Fibroblast of lung (primary cell): ENCODE measurements at places on chromosomes 16 and 17. TPM values are rescaled to one million over a fixed set of nuclear protein-coding genes. Genes with fewer than 3 reads are reported as not detected.
A peak's percentile ranks its signal among the peaks of the same experiment; 100 is the strongest.

Gene GRB7
- under 0.01 and 0.77 TPM in 2 replicates for total RNA-seq

Gene NOTUM
- 0.50 and 0.51 TPM in 2 replicates for total RNA-seq

Gene SEZ6L2
- total RNA-seq = 1.8 and 2.6 TPM in 2 replicates

Gene TBC1D28
- total RNA-seq = not detected in 2 replicates

Gene GALR2
- total RNA-seq = not detected in 2 replicates

Gene RNF222
- total RNA-seq = not detected in 2 replicates

Gene SLC6A4
- total RNA-seq = under 0.01 TPM in 1 of 2 replicates, not detected in the other

- H3K36me3 ChIP-seq = peaks cover 14% of the 10 kb centered on the region
- no peaks in the 10 kb centered on the region for H3K27me3 ChIP-seq
- no peak overlapping the region for H3K27ac ChIP-seq
- no peak overlapping the region for H3K4me3 ChIP-seq
- DNase-seq = no peak
- peaks cover 3% of the 10 kb centered on the region for H3K4me1 ChIP-seq
Observed at GRCh38 chr16:88610080-88610479, 28.3 kb upstream of the IL17C start.

DNA sequence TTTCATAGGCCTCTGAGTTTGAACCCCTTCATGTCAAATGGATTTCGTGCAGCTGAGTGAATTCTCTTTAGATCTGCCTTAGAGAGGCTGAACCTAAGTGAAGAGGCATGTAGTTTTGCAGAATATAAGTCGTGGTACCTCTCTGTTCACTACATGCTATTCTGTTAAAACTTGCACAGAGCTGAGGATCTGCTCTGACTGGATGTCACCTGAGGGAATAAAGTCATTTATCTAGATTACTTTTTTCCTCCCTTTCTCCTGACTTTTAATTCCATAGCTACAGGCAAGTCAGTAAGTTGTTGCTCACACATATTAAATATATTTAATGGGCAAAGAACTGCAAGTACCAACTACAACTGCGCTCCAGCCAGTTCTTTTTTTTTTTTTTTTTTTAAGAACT is 64.7 kb downstream of the WNT3 start:
- no peaks in the 10 kb centered on the region for H3K36me3 ChIP-seq
- no peak overlapping the region for H3K27ac ChIP-seq
- H3K4me1 ChIP-seq = no peaks in the 10 kb centered on the region
- H3K4me3 ChIP-seq = no peak overlapping the region
- no peak for DNase-seq

- H3K4me1 ChIP-seq = no peaks in the 10 kb centered on the region
- H3K4me3 ChIP-seq = no peak overlapping the region
- no peaks in the 10 kb centered on the region for H3K27me3 ChIP-seq
- H3K36me3 ChIP-seq = no peaks in the 10 kb centered on the region
Observed at GRCh38 chr17:68368387-68368786, 77.1 kb downstream of the ARSG start.

- H3K36me3 ChIP-seq = peaks cover 12% of the 10 kb centered on the region
- peaks cover 7% of the 10 kb centered on the region for H3K4me1 ChIP-seq
- DNase-seq = no peak
- peak overlapping the region; percentile 84 for H3K4me3 ChIP-seq
Observed at GRCh38 chr17:81239714-81240555, 817 bp downstream of the NDUFAF8 start.

DNA sequence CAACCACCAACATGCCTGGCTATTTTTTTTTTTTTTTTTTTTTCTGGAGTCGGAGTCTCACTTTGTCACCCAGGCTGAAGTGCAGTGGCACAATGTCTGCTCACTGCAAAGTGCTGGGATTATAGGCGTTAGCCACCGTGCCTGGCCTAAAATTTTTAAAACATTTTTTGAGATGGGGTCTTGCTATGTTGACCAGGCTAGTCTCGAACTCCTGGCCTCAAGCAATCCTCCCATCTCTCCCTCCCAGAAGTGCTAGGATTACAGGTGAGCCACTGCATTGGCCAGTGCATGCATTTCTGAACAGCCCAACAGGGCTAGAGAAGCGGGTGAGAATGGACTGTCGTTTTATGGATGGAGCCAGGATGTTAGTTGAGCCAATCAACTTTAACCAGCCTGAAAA is 72.4 kb downstream of the ERCC4 start:
- no peaks in the 10 kb centered on the region for H3K36me3 ChIP-seq
- H3K4me1 ChIP-seq = no peaks in the 10 kb centered on the region
- DNase-seq = no peak
- no peak overlapping the region for H3K27ac ChIP-seq
- no peaks in the 10 kb centered on the region for H3K27me3 ChIP-seq

DNA sequence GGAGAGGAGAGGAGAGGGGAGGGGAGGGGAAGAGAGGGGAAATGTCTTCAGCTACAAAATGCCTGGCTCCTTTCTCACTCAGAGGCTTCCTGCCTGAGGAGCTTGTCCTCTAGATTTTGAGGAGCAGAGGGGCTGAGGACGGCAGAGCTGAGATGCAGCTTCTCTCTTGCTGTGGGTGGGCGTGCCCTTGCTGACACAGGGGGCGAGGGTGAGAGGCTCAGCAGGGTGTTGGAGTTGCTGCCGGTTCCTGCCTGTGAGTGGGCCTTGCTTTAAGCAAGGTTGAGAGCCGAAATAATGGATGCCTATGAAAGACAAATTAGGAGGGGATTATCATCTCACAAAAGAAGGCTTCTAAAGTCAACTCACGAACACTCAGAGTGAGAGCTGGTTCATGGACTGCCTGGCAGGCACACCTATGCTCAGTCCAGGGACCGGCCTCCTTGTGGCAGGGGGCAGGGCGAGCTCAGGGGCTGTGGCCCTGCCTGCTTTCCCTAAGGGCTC is 215.6 kb downstream of the MSI2 start:
- H3K27me3 ChIP-seq = peaks cover 4% of the 10 kb centered on the region
- no peak for DNase-seq
- no peak overlapping the region for H3K27ac ChIP-seq
- no peaks in the 10 kb centered on the region for H3K36me3 ChIP-seq

- peaks cover 16% of the 10 kb centered on the region for H3K36me3 ChIP-seq
- H3K27me3 ChIP-seq = no peaks in the 10 kb centered on the region
- DNase-seq = no peak
- no peak overlapping the region for H3K27ac ChIP-seq
Observed at GRCh38 chr17:2388020-2388682, 12.7 kb downstream of the MNT start.

- peaks cover 22% of the 10 kb centered on the region for H3K36me3 ChIP-seq
- H3K4me1 ChIP-seq = no peaks in the 10 kb centered on the region
- no peaks in the 10 kb centered on the region for H3K27me3 ChIP-seq
- no peak overlapping the region for H3K4me3 ChIP-seq
- DNase-seq = no peak
- H3K27ac ChIP-seq = no peak overlapping the region
Observed at GRCh38 chr16:68355447-68356248, 44.8 kb downstream of the PRMT7 start.

DNA sequence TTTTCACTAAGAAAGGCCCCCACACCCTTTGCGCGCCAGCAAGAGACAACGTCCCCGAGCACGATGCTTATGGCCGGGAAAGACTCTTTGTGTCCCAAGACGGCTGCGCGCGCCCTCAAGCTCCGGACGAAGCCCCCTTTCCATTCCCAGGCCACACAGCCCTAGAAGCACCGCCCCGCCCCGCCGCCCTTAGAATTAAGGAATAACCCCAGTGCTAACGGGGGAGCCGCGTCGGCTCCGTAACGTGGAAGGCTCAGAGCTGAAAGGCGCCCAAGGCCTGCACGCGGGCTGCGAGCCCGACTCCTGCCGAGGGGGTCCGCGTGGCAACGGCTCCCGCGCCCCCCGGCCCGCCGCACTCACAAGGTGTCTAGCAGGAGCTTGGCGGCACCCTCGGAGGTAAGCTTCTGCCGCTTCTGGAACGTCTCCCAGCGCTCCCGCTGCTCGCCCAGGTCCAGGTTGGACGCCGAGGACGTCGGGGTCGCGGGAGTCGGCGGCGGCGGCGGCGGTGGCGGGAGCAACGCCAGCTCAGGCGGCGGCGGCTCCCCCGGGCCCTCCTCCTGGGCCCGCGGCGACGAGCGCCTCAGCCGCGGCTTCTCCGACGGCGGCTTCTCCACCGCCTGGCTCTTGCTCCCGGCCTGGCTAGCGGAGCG is 477 bp downstream of the CENPV start:
- H3K4me1 ChIP-seq = no peaks in the 10 kb centered on the region
- peak; percentile 33 for DNase-seq
- H3K27ac ChIP-seq = peak overlapping the region; percentile 65

DNA sequence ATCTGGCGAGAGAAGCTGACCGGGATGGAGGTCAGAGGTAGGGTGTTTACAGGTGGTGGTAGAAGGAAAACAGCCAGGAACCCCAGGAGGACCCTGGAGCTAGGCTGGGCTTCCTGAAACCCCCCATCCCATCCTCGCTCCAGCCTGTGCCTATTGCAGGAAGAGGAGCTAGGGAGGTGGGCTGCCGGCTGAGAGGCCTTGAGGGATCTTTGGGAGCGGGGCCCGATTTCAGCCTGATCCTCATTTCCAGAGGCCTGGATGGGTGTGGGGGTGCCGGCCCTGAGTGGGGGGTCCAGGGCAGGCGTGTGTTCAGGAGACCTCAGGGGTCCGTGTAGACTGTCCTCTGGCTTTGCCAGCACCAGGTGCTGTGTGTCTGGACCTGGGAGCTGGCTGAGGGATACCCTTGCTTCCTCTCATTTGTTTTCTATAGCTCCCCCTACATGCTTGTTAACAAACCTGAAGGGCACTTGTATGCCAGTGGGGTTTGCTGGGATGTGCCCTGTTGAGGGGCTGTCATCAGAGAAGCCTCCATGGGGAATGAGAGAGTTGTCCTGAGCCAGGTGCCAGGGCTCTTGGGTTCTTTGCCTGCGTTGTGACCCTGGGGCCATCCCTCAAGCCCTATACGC is 18.9 kb upstream of the RAP1GAP2 start:
- no peak overlapping the region for H3K27ac ChIP-seq
- no peak overlapping the region for H3K4me3 ChIP-seq
- DNase-seq = no peak
- no peaks in the 10 kb centered on the region for H3K36me3 ChIP-seq

DNA sequence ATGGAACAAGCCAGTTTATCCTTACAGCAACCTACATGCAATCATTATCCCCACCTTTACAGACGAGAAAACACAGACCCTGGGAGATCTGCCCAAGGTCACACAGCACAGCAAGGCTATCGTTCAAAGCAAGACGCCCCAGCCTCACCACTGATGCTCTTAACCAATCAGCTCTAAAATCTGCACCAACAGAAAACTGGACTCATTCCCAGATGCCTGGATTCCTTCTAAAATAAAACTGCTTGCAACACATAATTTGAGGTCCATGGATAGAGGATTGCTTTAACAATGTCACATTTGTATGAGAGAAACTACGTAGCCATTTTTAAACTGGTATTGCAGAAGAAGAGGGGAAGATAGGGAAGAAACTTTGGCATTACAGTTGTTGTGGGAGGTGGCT is 6.8 kb downstream of the COTL1 start:
- peaks cover 20% of the 10 kb centered on the region for H3K36me3 ChIP-seq
- DNase-seq = peak; percentile 52
- no peak overlapping the region for H3K27ac ChIP-seq

DNA sequence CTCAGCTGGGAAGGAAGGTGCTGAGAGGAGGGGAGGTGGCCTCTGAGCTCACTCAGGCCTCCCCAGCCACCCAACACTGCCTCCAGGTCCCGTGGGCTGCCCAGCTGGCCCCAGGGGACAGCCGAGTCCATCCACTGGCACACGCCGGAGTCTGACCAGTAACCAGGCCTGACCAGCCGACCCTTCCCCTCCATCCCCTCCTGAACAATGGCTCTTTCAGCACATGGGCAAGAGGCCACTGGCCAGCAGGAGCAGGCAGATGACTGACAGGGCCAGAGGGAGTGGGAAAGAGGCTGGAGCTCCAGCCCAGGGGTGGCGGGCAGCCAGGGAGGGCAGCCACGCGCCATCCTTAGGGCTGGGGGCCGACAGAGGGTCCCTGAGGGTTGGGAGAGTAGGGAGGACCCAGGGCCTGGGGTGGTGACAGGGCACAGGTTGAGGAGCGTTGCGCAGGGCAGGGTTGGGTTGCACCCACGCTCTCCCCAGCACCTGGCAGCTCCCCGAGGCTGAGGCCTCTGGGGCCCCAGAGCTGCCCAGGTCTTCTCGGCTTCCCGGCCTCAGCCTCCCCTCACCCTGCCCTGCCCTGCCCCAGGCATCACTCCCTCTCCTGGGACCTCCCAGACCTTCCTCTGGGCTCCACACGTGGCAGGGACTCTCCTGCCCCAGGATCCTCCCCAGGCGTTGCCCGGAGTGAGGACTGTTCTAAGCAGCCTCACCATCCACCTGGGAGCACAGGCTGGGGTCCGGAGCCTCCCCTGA is 20.2 kb upstream of the SLC38A10 start:
- H3K27me3 ChIP-seq = peaks cover 4% of the 10 kb centered on the region
- no peak for DNase-seq
- H3K27ac ChIP-seq = no peak overlapping the region

- peak; percentile 23 for DNase-seq
- H3K4me1 ChIP-seq = no peaks in the 10 kb centered on the region
- H3K27ac ChIP-seq = no peak overlapping the region
- no peaks in the 10 kb centered on the region for H3K36me3 ChIP-seq
- H3K27me3 ChIP-seq = peaks cover 2% of the 10 kb centered on the region
- no peak overlapping the region for H3K4me3 ChIP-seq
Observed at GRCh38 chr16:54171626-54172537, 114.7 kb downstream of the IRX3 start.

DNA sequence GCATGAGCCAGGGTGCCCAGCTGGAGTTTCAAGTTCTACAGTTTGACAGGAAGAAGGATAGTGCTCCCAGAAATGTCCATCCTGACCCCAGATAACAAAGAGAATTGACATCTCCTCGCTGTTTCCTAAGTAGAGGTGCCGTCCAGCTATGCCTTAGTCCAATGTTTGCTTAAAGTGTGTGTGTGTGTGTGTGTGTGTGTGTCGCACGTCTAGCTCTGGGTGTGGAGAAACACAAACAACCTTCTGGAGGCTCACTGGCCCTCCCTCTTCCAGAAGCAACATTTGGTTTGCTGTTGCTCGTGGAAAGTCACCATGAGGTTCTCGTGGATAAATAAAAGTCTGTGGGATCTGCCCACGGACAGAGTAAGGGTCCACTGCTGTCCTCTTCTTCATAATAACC is 22.1 kb downstream of the EMP2 start:
- H3K4me1 ChIP-seq = peaks cover 9% of the 10 kb centered on the region
- H3K27me3 ChIP-seq = no peaks in the 10 kb centered on the region
- H3K27ac ChIP-seq = peak overlapping the region; percentile 58
- no peak overlapping the region for H3K4me3 ChIP-seq
- DNase-seq = no peak

GRCh38 chr17:10775740-10776356 is 28.1 kb downstream of the TMEM238L start:
- DNase-seq = no peak
- H3K27ac ChIP-seq = no peak overlapping the region
- no peak overlapping the region for H3K4me3 ChIP-seq
- H3K36me3 ChIP-seq = no peaks in the 10 kb centered on the region
